MG63 (cell line): ENCODE measurements at places on chromosomes 5 and 9.

DNA sequence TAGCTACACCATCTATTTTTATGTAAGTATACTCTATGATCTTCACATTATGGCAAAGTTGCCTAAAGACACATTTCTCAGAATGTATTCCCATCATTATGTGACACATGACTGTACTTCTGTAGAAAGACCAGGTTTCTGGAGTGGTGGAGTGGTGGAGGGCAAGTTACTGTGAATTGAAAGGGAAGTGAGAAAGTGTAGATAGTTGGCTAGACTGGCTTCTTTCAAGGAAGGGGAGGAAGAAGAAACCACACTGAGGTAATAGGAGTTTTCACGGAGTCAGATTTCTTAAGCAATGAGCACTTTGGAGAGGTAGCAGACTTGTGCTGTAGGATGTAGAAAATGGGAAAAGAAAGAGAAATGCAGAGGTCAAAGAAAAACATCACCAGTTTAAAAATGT lies 50.9 kb upstream of the EQTN start:
- DNase-seq: no peak

DNA sequence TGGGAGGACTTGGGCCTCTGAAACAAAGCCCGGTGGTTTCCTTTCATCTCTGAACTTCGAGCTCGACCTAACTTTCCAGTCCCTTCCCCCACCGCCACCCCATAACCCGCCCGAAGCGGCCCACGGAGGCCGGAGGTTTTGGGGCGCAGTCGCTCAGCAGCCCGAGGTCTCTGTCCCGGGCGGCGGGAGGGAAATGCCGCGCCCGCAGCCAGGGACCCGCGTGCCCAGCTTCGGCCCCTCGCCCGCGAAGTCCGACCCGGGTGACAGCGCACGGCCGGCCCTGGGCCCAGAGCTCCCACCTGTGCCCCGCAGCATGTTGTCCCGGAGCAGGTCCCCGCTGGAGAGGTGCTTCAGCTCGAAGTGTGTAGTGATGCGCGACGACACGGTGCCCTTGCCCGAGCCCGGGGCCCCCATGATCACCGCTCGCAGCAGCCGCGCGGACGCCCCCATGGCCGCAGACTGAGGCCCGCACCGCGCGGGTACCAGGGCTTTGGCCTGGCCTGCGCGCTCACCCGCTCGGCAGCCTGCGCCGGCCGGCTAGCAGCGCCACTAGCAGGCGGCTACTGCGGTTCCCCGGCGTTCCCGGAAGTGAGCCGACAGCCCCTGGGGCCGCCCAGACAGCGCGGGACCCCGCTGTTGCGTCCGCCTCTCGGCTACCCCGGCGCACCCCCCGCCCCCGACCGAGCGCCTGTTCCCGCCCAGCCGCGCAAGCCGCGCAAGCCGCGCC lies at the start of gene AK3:
Gene AK3, minus strand, starts transcription at position 565 of the 727 bp plus-strand sequence. Its CDS starts 115 bp downstream, at position 450.
- DNase-seq: peak; percentile 82

DNA sequence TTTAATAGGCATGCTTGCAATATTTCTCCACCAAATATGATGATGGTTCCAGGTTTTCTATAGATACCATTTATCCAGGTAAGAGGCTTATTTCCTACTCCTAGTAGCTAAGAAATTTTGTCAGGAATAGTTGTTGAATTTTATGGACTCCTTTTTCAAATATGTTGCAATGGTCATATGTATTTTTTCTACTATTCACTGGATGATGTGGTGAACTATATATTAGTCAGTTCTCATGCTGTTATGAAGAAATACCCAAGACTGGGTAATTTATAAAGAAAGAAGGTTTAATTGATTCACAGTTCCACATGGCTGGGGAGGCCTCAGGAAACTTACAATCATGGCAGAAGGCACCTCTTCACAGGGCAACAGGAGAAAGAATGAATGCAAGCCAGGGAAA lies 141.1 kb upstream of the NR3C1 start:
- no peak for DNase-seq

DNA sequence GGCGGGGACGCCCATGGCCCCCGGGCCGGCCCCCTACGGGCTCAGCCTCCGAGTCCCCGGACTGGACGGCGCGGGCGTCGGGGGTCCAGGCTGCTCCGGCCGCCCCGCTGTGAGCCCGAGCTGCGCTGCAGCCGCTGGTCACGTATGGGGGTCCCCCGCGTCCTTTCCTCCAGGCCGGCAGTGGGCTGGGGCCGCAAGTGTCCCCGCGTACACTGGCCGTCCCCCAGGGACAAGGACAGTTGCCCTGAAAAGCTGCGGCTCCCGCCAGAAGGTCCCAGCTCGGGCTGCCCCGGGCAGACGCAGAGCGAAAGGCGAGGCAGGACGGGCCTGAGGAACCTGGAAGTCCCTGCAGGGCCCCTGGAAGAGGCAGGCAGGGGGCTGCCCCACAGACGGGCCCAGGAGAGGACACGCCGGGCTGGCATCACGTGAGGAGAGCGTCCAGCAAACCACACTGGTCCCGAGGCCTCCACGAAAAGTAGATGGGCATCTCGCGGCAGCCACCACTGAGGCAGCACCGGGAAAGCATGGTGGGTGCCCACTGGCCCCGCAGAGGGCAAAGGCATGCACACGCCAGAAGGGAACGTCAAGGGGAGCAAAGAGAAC lies 3.3 kb upstream of the NKD2 start:
- DNase-seq: no peak

DNA sequence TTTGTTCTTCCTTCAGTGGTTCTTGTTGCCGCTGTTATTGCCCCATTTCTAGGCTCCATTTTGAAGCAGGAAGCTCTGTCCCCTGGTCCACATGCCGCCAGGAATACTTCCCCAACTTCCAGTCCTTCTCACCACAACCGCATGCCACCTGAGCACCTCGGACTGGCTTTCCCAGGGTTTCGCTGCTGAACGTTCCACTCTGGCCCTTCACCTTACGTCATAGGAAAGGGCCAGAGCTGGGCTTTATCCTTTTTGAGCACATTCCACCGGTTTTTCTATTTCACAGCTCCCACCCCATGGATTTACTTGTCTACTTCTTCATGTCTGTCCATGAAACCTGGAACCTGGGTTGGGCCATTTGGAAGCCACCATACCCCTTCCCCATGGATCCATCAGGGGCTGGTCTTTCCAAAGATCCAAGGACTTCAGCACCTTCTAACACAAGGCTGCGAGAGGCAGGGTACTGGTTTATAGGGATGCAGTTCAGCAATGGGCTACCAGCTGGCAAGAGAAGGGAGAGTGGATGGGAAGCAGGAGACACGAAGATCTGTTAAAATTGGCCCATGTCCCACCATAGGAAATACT lies 557.4 kb downstream of the BNC2 start:
- no peak for DNase-seq

- DNase-seq: no peak
Measured at GRCh38 chr5:133783481-133783880, 171.1 kb upstream of the FSTL4 start.
